ENCODE measurements at places on chromosomes 4 and X.
A peak's percentile ranks its signal among the peaks of the same experiment; 100 is the strongest.

DNA sequence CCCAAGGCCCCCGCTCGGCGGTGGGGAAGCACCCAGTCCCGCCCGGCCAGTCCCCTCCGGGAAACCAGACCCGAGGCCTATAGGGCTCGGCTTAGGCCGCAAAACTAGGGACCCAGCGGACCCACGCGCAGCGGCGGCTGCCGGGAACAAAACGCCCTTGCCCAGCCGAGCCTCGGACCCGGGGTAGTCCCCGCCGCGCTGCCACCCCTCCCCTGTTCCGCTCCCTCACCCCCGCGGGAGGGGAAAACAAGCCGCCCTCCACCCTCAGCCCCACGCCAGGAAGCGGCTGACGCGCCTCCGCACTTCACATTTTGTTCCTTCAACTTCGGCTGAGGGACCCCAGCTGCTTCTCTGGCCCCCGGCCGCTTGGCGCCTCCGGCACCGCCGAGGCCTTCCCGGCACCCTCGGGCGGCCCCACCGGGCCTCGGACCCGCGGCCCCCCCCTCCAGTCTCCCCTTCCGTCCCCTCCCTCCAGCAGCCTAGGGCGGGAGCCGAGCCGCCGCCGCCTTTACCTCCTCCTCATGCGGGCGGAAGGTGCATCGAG, 694 bp downstream of the PDS5A start:
- peak; percentile 35 for DNase-seq

DNA sequence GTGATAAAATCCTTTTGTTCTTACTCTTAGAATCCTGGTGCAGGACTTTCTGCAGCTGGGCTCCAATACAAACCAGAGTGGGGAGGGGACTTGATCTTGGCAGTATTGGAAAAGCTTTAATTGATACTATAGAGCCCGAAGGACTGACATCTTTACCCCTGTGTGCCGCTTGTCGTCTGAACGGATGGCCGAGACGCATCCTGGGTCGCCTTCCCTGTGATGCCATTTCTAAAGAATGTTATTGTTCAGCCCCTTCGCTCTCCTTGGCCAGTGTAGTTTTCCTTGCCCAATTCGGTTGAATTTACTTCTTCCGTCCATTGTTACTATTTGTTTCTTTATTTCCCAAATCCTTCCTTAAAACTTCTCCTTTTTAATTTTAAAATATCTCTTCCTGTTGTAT, 80.9 kb downstream of the CLDN34 start:
- DNase-seq: no peak

GRCh38 chr4:32840461-32841189, 2120.5 kb downstream of the PCDH7 start:
- DNase-seq: no peak

- peak; percentile 57 for DNase-seq
These were observed 2.7 kb downstream of the FOXO4 start for GRCh38 chrX:71098302-71098701.

- no peak for DNase-seq
These were observed 22.3 kb downstream of the AMOT start for GRCh38 chrX:112818114-112819007.

GRCh38 chrX:100070334-100070849, 339.7 kb downstream of the PCDH19 start:
- DNase-seq: no peak

GRCh38 chr4:185394568-185395237, 1.0 kb downstream of the LRP2BP start:
- DNase-seq: no peak

DNA sequence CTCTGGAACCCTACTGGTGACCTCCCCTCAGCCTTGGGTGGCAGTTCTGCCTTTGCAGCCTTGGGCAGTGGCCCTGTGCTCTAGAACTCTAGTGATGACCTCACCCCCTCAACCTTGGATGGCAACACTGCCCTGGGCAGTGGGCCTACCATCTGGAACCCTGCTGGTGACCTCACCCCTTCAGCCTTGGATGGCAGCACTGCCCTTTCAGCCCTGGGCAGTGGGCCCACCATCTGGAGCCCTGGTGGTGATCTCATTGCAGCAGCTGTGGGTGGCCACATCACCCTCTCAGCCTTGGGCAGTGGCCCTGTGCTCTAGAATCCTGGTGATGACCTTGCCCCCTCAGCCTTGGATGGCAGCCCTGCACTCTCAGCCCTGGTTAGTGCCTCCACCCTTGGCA, 129.3 kb downstream of the RBMX2 start:
- DNase-seq: no peak

Data from inflammatory macrophage (primary cell).